H4 (cell line): ENCODE measurements at places on chromosomes 5 and 9.

DNA sequence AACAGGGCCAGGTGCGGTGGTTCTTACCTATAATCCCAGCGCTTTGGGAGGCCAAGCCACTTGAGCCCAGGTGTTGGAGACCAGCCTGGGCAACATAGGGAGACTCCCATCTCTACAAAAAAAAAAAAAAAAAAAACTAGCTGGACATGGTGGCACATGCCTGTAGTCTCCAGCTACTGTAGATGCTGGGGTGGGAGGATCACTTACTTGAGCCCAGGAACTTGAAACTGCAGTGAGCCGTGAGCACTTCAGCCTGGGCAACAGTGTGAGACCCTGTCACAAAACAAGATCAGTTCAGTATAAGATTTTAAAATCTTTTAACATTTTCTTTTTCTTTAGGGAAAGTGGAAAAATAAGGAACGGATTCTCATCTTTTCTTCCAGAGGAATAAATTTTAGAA is 2.5 kb downstream of the BRIX1 start:
- DNase-seq: no peak

DNA sequence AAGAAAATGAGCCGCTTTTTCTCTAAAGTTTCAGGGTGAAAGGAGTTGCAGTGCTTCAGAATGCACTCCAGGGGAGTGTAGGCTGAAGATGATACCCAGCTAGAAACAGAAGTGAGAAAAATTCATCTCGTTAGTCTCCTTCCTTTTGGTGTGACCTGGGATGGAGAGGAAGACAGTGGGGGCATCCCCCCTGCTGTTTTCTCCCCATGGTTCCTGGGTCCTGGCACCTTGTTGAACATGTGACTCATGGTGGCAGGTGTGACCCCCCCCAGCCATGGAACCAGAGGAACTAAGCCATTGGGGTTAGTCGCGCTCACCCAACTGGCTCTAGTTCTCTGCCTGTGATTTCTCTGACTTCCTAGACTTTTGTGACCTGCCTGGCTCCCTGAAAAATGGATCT is 424.6 kb downstream of the CSNK1G3 start:
- DNase-seq: no peak

DNA sequence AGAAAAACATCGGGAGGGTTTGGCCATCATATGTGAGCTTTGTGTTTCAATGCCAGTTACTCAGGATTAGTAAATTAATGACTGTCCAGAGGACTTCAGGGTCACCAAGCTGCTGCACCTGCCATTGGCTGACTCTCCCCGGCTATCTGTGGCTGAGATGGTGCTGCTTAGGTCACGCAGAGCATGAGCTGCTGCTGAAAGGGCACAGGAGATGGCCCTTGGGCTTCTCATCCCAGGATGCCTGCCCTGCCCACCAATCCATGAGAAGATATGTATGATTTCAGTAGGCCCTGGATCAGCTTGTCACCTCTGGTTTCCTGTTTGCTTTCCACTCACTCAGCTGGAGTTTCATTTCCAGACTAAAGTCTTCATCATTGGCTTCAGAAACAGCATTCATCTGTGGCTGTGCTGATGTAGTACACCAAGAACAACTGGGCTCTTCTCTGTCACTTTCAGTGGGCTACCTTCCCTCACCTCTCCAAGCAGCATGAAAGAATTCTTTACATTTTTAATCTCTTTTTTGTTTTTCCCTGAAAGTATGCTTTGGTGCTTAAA is 2.4 kb upstream of the CATSPER3 start:
- no peak for DNase-seq

GRCh38 chr5:117999939-118000549 is 988.3 kb downstream of the DTWD2 start:
- no peak for DNase-seq

DNA sequence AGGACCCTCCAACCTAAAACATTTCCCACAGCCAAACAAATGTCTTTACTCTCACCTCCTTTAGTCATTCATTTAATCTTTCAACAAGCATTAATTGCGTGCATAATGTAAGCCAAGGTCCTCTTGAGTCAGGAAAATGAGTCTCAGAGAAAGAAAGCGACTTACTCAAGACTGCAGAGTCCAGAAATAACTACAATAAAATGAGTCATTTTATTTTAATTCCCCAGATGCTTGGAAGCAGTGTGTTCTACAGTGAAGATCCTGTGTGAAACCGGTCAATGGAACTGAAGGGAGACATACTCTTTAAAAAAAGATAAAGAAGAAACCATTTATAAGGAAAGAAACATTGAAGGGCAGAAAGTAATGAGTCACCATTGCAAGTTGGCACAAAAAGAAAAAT is 513.7 kb downstream of the CDK5RAP2 start:
- no peak for DNase-seq

GRCh38 chr5:151954255-151954654 is 29.6 kb upstream of the GLRA1 start:
- DNase-seq: no peak

DNA sequence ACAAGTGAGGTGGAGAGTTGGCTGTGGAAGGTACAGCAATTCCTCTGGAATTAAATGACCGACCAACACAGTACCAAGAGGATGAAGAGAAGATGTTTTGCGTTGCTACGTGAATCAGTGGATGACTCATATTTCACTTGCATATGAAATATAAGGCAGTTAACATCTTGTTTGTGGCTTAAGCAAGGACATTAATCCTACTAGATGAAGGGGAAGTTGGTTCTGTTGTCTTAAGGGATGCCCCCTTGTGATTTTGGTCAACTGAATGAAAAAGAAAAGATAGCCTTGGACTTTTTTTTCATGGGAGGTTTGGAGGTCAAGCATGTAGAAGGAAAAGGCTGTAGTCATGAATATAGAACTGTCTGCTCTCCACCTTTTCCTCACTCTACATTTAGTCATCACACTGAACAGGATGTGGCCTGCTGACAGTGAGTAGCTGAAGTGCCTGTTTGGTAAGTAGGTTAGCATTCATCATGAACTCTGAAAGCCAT is 33.9 kb downstream of the VLDLR start:
- DNase-seq: peak; percentile 51

GRCh38 chr9:8428389-8428788 is 628.8 kb upstream of the DMAC1 start:
- no peak for DNase-seq

- no peak for DNase-seq
Observed at GRCh38 chr5:37836235-37836591, 3.6 kb downstream of the GDNF start.

- no peak for DNase-seq
Observed at GRCh38 chr5:5290674-5291334, 131.7 kb upstream of the ICE1 start.

DNA sequence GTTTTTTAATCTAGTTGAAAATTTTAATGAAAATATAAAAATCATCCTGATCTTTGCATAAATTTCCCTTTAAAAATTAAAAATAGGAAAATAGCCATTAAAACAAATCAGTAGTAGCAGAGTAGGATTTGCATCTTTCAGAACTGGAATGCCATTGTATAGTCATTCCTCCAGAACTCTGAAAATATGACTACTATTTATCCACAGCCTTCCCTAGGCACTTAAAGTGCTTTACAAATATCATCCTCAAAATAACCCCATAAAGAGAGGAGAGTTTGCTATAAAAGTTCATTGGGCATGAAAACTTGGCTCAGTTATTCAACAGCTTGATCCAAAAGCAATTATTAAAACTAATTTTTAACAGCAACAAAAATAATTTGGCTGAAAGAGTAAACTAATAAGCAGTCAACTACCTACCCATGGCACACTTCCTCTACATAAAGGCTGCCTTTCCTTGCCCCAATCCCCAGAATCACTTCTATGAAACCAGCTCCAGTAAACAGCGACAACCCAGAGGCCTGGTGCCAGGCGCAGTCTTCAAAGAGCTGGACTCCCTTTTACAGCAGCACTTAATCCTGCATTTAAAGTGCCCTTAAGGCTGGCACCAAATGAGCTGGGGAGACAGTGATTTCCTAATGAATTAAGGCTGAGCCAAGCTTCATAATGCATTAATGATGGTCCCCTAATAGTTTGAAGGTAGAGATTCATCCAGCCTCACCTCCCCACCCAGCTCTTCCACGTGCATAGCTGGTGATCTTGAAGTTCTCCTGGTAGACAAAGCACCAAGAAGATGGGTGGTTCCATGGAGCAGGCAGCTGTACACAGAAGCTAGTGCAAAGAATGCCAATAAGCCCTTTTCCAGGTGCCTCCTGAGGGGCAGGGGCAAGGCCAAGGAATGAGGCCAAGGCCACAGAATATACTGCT is 36.1 kb downstream of the LHFPL2 start:
- no peak for DNase-seq

GRCh38 chr5:164475339-164475977 is 970.0 kb downstream of the MAT2B start:
- peak; percentile 35 for DNase-seq

DNA sequence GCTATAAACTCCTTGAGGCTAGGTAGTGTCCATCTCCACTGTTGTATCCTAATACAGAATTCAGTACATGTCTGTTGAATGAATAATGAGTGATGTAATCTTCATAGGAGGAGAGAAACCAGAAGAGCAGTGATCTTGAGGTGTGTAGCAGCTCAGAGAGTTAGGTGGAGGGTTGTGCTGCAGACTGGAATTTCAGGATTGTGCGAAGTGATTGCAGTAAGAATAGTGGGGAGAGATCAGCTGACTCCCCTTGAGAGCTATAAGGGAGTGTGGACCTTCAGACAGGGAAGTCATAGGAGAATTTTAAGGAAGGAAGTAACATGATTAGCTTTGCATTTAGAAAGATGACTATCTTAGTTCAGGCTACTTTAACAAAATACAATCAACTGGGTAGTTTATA is 4.4 kb downstream of the SNX24 start:
- DNase-seq: no peak

DNA sequence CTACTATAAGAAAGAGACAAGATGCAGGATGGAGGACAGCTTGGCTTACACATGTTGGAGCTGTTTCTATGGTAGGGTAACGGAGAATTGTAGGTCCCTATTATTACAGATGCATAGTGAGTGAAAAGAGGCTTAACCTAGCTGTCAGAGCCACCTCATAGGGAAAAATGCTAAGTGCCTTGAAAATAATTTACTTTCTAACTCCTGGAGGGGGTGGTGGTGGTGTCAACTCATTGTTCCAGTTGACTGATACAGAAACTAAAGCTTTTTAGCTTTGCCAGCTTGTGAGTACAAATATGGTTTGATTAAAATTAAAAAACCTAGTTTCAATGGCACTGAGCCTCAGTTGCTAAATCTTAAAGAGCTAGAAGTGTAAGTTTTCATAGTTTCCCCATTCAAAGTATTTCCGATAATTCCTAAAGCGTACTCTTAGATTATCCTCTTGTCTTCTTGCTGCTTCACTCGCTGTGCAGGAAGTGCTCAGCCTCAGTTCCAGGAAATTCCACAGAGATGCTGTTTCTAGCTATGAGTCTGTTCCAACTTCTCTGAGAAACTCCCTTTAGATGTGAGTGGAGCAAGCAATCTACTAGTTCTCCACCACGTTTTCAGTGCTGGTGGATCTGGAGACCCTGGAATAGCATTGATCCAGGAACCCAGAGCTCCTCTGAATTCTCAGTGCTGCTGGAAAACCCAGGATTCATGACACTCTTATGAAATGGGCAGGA is 265.2 kb downstream of the DMAC1 start:
- no peak for DNase-seq

DNA sequence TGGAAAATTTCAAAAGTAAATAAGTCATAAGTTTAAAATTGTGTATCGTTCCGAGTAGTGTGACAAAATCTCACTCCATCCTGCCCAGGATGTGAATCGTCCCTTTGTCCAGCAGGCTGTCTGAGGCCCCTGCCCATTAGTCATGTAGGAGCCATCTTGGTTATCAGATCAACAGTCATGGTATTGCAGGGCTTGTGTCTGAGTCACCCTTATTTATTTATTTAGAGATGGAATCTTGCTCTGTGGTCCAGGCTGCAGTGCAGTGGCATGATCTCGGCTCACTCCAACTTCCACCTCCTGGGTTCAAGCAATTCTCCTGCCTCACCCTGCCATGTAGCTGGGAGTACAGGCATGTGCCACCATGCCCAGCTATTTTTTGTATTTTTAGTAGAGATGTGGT is 30.2 kb downstream of the ITGA2 start:
- DNase-seq: peak; percentile 90

- DNase-seq: no peak
Observed at GRCh38 chr5:178277866-178278265, 45.3 kb upstream of the PHYKPL start.

DNA sequence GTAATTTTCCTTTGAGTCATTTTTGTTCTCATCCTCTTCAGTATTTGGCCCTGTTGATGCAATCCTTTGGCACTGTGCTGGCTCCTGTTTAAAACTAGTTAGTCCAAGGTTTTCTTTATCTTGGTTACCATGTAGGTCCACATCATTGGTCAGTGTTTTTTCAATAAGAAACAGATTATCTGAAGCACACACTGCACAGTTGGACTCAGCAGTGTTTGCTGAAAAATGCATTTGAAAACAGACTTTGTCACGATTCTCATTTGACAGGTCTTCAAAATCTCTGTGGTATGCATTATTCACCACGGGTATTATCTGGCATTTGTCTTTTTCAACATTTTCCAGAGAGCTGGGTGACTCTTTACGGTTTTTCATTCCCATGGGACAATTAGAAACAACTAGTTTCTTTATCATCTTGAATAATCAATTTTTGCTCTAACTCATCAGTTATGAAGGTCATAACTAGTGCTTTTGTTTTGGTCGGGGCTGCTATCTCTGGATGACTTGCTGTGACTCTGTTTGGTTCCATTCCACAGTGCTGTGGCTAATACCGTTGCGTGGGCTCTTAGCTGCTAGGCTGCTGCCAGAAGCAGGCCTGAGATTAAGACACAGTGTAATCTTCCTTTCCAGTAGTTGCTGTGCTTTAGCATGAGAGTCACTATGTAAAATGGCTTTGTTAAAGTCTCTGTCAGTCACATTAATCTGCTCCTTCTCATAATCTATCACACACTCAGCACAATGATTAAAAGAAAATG is 36.2 kb downstream of the NUDT12 start:
- no peak for DNase-seq
